Panc1 (cell line): ENCODE measurements at places on chromosomes 4 and X. TPM values are rescaled to one million over a fixed set of nuclear protein-coding genes. Genes with fewer than 3 reads are reported as not detected.

DNA sequence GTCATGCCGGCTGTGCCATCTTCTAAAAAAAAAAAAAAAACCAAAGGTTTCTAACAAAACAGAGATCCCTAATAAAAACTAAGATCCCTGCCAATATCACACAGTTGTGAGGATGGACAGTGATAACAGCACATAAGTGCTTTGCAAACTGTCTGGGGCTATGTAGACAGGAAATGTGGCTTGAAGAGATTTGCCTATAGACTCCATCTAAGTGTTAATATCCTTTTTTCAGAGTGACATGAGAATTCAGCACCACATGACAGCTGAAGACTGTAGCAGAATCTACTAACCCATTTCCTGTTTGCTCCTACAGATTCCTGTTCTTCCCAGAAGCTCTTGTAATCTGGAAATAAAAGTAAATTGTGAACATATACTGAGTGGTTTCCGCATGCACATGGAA is 215.4 kb downstream of the KDR start:
- no peak for DNase-seq

Gene CT45A7
- not detected for total RNA-seq

- peak; percentile 2 for DNase-seq
Measured at GRCh38 chr4:143482840-143483239, 30.7 kb upstream of the SMARCA5 start.

Gene PAK3
- 0.15 TPM for total RNA-seq

Gene NXT2
- 20.6 TPM for total RNA-seq

DNA sequence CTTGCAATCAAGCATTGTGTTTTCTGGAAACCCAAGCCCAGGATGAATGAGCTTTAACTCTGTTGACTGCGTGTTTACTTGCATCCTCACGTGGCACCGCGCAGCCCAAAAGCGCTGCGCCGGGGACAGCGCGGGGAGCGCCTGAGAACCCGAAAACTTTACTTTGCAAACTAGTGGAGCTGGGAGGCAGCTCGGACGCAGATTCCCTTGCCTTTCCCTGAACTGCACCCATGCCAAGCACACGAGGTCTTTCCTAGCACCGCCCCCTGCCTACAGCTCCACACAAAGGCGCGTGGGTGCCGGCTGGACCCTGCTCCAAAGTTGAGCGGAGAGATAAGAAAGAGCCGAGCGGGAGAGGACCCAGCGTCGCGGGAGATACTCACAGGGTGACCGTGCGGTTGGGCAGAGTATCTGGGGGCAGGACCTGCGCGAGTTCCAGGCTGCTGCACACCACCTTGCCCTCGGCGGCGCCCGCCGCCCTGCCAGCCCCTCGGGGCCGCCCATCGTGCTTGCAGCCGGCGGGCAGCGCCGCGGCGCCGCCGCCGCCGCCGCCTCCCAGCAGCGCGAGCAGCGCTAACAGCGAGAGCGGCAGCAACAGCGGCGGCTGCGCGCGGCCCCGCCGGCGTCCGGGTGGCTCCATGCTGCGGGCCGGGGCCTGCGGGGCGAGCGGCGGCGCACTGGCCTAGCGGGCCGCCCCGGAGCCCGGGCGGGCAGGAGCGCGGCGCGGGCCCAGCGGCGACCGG is 550 bp downstream of the ADGRA3 start:
- no peak for DNase-seq

DNA sequence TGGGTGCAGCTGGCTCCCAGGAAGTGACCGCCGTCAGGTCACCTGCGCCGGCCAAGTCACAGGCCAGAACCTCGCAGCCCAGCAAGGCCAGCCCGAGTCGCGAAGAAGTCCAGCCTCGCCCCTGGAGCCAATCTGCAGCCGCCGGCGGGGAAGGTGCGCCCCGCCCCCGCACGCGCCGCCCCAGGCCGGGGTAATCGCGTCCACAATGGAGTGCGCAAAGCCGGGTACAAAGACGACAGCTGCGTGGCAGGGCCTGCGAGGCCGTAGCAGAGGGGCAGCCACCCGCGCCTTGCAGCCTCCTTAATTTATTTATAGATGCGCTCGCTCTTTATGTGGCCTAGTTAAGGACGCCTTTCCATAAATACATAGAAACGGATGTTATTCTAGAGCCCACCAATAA is 139.4 kb upstream of the CPEB2 start:
- no peak for DNase-seq

GRCh38 chr4:88275949-88276515 is 8.3 kb downstream of the PPM1K start:
- no peak for DNase-seq

- DNase-seq = no peak
Measured at GRCh38 chrX:70254063-70254400, 6.0 kb downstream of the P2RY4 start.

DNA sequence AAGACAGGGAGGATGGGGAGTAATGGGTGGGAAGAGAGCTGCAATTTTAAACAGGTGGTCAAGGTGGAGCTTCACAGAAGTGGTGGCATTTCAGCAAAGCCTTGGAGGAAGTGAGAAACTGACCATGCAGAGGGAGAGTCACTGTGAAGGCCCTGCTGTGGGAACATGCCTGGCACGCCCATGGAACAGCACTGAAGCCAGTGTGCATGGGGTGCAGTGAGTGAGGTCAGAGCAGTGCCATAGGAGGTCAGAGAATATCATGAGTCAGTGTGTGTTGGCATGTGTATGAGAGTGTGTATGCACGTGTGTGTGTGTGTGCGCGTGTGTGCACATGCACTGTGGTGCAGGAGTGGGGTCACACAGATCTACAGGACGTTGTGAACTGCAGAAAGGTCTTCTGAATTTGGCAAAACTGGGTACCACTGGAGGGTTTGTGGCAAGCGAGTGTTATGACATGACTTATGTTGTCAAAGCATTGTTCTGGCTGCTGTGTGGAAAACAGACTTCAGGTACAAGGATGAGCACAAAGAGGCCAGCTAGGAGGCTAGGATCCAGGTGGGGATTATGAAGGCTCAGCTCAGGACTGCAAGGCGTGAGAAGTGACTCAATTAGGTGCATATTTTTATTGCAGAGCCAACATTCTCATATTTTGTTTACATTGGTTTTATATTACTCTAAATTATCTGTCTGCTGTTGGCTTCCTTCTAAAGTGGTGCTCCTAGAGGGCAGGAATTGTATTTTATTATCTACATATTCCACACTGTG is 34.0 kb downstream of the ZNF827 start:
- no peak for DNase-seq

DNA sequence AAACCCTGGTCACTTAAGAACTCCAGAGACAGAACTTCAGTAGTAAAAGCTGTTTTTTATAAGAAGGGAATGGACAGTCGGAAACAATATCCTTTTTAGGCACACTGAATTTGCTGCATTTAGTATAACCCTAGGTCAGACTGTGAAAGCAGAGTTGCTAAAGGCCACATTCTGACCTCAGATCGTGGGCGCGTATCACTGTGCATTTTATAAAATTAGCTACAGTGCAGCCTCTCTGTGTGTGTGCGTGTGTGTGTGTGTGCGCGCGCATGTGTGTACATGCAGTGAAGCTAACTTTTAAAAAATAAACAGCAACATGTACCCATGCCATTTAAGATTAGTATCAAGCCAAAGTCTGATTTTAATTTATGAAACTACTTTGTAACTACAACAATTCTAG is 8.0 kb downstream of the ZNF827 start:
- DNase-seq = no peak

- no peak for DNase-seq
Measured at GRCh38 chrX:45747905-45748304, 547.2 kb upstream of the DIPK2B start.

Gene NRK
- total RNA-seq = 0.03 TPM

GRCh38 chrX:110531873-110532580 is 173.4 kb downstream of the RTL9 start:
- no peak for DNase-seq

Gene PWWP3B
- not detected for total RNA-seq

DNA sequence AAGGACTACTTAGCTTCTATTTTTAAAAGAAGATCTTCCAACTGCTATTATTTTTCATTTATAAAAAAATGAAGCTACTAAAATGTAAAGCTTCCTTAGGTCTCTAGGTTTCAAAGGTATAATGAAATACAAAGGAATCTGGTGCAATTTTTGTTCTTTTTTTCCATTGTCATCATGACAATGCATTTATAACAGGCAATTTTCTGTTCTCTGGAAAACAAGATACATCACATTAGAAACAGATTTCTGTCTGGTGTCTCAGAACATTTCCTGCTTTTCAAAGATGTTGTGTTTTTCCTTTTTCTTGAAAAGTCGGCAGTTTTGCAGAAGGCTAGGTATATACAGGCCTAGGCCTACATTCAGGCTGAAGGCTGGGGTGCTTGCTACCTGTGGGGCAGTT is 63.6 kb upstream of the ATP8A1 start:
- DNase-seq = no peak

Gene HNRNPDL
- 146 TPM for total RNA-seq

- DNase-seq = no peak
Measured at GRCh38 chr4:83964996-83965541, 429.2 kb downstream of the GPAT3 start.

GRCh38 chrX:55014897-55015299 is 14.7 kb downstream of the APEX2 start:
- no peak for DNase-seq

DNA sequence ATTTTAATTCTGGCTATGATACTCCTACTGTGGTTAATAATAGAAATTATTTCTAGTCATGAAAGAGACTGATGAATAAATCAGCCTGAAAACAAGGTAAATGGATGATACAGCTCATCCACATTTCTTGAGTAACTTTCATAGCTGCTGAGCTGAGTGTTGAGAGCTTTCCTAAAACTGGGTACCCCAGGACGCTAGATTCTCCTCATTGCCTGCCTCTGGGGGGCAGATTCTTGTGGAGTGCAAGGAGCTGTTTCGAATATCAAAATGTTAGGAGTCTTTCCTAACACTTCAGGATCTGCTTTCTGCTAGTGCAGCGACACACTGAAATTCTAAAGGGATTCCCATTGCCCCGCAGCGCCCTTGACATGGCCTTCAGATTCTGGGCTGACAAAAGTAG is 2.1 kb downstream of the MND1 start:
- DNase-seq = no peak

DNA sequence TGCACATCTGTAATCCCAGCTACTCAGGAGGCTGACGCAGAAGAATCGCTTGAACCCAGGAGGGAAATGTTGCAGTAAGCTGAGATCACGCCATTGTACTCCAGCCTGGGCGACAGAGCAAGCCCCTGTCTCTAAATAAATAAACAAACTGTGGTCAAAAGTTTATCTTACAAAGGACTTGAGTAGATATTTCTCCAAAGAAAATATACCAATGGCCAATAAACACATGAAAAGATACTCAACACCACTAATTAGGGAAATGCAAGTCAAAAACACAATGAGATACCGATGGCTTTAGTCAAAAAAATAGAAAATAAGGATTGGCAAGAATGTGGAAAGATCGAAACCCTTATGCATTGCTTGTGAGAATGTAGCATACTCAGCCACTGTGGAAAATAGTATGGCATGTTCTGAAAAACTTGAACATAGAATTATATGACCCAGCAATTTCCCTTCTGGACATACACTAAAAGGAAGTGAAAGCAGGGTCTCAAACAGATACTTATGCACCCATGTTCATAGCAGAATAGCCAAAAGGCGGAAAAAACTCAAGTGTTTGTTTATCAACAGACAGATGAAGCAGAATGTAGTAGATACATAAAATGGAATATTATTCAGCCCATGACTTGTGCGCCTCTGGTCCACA is 2.0 kb upstream of the CFAP97 start:
- DNase-seq = no peak

GRCh38 chr4:98293104-98293887 is 32.1 kb downstream of the RAP1GDS1 start:
- DNase-seq = no peak

DNA sequence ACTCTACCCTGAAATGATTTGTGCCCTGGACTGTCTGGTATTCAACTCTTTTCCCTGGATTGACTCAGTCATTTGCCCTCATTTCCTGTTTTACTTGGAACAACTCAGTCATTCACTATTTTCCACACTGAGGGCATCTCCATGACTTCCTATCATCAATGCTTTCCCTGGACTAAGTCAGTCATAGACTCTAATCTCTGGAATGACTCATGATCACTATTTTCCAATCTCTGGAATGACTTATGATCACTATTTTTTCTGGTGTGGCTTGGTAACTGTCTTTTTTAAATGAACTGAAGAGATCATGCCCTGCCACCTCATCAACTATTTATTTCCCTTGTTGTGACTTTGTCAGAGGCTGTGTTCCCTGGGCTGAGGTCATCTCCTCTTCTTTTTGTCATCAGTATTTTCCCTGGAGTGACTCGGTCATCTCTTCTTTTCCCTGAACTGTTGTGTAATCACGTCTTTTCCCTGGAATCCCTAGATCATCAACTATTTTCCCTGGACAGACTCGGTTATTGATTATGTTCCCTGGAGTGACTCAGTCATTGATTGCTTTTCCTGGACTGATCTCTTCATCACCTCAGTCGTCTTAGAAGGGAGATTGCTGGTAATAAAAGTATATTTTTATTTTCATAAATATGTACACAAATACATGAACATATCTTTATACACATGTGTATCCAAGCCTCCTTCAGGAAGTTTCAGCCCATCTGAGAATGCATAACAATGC is 327.1 kb upstream of the VCX start:
- DNase-seq = no peak

DNA sequence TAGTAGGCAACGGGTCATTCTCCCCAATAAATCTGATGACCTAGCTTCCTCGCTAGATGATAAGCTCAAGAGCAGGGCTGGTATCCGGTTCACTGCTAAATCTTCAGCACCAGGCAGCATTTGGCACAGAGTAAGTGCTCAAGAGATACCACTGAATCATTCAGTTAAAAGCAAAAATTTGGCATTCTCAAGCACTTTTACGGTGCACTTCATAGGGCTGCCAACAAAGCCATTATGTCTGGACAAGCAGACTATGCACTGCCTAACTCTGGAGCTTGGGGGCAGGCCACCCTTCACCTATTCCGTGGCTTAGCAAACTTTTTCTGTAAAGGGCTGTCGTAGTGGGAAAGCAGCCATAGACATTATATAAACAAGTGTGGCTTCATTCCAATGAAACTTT is 23.8 kb upstream of the CXorf38 start:
- DNase-seq = no peak

- DNase-seq = no peak
Measured at GRCh38 chrX:30181353-30181752, 34.0 kb upstream of the MAGEB2 start.

DNA sequence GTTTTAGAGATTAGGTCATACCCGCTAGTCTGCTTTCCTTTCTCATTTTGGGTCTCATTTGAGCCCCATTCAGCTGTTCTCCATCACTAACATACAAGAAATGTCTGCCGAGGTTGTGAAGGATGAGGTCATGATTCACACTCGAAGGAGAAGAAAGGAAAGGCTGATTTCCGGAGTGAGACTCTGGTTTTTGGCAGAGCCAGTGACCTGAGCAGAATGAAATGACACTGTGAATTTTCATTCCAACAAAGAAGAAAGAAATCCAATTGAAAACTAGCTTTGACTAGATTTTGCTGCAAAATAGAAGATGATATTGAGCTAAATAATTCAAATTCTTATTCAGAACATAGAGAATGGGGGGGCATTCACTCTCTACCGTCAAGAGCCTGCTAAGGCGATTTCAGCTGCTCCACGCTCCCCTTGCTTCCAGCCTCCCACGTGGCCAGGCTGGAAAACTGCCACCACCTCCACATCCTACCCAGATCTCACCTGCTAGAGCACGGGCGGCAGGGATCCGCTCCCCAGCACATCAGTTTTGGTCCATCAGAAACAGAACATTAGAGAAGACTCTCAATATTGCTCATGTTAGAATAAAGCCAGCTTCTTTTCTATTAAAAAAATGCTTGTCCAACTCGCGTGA is 39.0 kb downstream of the F11 start:
- no peak for DNase-seq

Gene GPC4
- 1.4 TPM for total RNA-seq

Gene KLB
- not detected for total RNA-seq
